ENCODE measurements at places on chromosomes 5 and 9.
A peak's percentile ranks its signal among the peaks of the same experiment; 100 is the strongest.

DNA sequence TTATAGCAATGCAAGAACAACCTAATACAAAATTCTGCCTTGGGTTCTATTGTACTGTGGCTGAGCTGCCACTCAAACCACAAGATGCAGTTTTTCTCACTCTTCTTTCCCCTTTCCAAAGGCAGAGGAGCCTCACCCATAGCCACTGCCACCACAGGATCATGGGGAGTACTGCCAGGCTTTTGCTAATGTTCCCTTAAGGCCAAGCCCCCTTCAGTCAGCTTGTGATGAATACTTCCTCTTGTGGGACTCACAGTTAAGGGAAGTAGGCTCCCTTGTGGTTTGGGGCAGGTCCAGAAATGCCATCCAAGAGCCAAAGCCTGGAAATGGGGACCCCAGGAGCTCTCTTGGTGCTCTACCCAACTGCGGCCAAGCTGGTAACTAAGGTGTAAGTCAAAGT, 258.7 kb downstream of the SPATA31D1 start:
- no peak for DNase-seq

DNA sequence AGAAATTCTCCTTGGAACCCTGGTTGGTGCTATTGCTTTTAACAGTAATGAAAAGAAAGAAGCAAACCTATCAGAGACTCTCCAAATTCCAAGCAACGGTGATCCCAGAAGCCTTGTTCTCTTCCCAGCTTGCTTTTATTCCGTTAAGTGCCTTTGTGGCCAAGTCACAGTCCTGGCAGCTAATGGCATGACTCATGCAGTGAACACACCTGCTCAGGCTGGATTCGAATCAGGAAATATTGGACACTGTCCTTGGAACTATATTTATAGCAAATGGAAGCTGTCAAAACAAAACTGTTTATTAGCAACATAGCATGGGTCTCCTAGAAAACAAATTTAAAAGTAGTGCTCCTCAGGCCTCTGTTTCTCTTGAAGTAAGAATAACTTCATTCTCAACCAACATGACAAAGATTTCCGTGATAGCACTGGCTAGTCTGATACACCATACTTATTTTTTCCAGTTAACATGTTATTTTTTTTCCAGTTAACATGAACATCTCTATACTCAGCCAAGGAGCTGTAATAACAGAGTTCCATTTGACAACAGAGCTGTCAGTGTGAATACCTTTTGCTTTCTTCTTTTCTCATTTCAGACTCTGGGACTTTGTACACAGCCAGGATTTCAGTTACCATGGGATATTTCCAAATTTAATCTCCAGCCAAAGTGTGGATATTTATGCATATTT, 502.4 kb downstream of the GADD45G start:
- peak; percentile 74 for DNase-seq

GRCh38 chr9:104586496-104587180, 12.6 kb downstream of the OR13C5 start:
- no peak for DNase-seq

DNA sequence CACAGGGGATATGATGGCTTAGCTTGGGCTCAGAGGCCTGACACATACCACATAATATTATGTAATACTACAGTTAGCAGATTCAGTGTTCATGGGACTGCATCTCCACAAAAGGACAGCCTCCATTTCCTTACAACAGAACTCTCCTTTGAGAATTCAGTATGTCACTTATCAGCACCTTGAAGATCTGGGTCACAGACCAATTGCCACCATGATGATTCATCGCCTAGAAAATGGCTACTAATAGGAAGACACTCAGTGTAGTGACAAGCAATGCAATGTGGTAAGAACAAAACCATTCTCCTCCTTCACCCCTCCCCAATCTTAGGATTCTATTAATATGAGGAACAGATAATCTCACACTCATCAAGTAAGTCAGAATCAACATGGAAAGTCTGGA, 38.7 kb upstream of the PRLR start:
- DNase-seq = no peak
